ENCODE measurements at places on chromosomes 5 and 9.

GRCh38 chr5:132886064-132886823 lies 12.8 kb downstream of the LEAP2 start:
- no peak for DNase-seq

GRCh38 chr9:126925876-126926275 lies 11.3 kb downstream of the RALGPS1 start:
- DNase-seq: no peak

DNA sequence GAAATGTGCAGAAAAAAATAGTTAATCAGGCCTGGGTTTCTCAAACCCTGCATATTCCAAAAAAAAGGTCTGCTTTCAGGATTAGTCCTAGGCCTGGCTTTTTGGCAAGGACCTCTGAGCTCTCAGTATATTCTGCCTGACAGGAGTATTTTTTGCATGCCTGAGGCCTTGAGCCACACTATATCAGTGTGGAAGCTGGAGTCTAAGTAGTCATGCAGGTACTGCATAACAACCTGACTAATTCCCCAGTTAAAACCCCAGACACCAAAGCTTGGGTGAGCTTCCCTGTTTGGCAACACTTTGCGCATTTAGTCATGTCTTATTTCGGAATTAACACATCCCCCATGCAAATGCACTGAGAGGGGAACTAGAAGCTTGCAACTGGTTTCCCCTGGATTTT lies 359.5 kb downstream of the CETN3 start:
- DNase-seq: no peak

DNA sequence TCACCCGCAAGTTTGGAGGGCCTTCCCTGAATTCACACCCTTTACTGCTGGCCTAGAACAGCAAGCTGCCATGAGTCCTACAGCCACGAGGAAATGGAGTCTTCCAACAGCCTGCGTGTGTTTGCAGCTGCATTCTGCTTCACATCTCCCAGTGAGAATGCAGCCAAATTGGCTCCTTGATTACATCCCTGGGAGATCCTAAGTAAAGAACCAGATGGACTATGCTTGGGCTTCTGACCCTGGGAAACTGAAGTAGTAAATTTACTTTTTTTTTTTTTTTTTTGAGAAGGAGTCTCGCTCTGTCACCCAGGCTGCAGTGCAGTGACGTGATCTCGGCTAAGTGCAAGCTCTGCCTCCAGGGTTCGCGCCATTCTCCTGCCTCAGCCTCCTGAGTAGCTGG lies 617.0 kb upstream of the CDH18 start:
- DNase-seq: no peak

DNA sequence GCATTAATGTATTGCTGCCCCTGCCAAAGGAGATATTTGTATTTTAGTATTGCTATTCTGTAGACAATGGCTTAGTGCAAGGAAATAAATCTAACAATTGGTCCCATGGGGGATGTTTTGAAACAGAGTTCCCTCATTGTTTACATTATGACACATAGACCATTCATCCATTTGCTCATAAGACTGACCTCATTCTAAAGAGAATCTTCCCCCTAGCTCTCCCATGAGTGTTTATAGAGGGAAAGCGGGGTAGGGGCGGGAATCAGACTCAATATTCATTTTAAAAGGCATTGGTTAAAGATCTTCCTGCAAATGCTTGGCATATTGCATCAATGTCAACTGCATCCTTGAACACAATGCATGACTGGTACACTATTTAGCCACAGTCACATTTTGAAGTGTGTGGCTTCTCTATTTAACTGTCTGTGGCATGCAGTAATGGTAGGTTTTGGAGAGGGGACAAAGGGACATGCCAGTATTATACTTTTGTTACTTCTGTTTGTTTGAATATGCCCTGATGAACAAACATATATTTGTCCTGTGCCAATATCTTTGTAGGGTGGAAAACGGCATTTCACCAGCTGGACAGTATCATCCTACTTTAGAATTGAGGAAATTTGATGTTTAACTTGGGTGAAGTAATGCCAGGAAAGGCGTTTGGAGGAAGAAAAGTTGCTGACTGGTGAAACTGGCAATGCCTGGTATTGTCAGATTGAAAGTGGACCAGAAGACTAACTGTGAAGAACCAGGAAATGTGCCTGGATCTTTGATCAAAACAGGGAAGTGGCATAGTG lies 84.1 kb upstream of the MEGF10 start:
- peak; percentile 37 for DNase-seq

All from NCI-H774 (cell line).